ENCODE measurements at places on chromosomes 12 and 14.

- no peak for DNase-seq
These were observed 329.7 kb upstream of the ATP2B1 start for GRCh38 chr12:90038289-90038688.

- no peak for DNase-seq
These were observed 10.5 kb downstream of the LARP4 start for GRCh38 chr12:50411051-50411660.

GRCh38 chr12:89276860-89277259 lies 75.4 kb downstream of the DUSP6 start:
- DNase-seq = no peak

DNA sequence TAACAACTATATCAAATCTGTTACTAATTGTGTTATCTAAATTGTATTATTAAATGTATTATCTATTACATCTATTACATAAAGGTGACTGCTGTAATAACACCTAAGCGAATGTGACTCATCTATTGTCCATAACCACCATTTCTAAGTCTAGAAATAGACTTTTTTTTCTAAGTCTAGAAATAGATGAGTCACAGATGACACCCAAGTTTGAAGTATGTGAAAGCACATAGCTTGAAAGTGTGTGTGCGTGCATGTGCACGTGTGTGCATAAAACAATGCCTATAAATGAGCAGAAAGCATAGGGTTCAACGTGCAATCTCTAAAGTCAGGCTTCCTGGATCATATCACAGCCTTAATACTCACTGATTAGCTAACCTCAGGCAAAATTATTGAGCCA lies 451.3 kb upstream of the USP15 start:
- DNase-seq = no peak

- DNase-seq = no peak
These were observed 3.5 kb upstream of the RAN start for GRCh38 chr12:130868412-130868811.

GRCh38 chr12:6532927-6533652 lies 1.2 kb upstream of the GAPDH start:
- DNase-seq = peak; percentile 22

DNA sequence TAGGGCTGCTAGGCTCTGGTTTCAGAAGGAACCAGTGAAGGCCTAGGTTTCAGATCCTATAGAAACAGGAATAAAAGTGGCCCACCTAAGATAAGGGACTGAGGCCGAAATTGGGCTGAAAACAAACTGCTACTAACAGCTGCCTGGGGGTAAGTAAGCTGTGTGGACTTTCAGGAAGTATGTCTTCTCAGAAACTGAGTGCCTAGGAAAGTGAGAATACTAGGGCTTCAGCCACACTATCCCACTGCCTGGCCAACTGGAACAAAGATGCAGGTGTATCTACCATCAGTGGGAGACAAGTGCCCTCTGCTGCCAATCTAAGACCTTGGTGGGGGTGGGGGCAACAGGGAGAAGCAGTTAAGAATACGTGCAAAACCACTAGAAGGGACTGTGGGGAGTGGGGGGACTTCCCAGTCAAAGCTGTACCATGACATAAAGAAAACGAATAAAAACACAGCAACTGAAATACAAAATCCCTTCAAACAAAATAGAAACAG lies 82.5 kb downstream of the MED13L start:
- DNase-seq = no peak

DNA sequence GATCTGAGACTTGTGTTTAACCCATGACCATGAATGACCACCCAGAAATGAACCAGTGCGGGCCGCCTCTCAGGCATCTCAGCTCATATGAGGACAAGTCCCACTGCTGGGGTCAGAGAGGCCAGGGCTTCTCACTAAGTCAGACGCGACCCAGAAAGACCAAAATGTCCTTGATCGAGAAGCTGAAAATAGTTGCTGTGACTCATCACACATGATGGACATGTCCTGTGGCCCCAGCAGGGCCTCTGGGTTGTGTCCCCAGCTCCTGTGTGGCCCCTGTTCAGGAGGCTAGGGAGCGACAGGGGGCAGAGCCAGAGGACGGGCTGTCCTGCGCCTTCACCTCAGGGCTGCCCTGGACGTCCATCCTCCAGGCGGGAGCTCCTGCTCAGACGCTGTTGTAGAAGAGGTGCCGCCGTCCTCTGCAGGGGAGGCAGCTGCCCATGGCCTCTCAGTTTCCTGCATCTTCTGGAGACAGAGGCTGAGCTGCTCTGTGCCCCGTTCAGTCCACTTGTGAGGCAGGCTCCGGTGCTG lies 29.0 kb upstream of the FAM181A start:
- no peak for DNase-seq

DNA sequence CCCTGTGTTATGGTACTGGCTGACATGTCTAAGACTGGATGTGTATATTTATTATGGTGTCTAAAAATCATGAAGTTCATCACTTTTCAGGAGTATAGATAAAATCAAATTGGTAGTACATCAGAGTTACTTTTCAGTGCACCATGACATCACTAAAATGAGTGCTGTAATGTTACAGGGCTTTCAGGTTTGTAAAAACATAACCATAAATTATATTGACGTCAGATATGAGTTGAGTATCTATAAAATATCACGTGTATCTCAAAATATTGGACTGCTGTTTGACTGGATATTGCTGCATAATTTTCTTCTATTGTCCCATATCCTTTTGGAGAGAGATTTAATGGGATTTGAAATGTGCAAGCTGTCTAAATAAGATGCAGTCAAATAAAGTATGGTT lies 22.0 kb downstream of the NAA30 start:
- DNase-seq = no peak

Measured in Kasumi-1 (cell line).